ENCODE measurements at places on chromosomes 7 and 10.

DNA sequence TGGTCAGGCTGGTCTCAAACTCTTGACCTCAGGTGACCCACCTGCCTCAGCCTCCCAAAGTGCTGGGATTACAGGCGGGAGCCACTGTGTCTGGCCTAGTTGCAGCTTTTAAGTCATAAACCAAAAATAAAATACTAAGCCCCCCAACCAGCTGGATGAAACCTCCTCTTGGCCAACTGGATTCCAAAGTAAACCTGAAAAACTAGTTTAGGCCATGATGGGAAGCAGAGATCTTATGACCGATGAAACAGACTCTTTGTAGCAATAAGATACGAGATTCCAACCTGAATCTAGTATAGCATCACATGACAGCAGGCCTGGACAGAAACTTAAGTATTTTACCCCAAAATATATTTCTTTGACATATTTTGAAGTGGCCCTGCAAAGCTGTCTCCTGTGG, 9.1 kb upstream of the MCM10 start:
- no peak for DNase-seq

DNA sequence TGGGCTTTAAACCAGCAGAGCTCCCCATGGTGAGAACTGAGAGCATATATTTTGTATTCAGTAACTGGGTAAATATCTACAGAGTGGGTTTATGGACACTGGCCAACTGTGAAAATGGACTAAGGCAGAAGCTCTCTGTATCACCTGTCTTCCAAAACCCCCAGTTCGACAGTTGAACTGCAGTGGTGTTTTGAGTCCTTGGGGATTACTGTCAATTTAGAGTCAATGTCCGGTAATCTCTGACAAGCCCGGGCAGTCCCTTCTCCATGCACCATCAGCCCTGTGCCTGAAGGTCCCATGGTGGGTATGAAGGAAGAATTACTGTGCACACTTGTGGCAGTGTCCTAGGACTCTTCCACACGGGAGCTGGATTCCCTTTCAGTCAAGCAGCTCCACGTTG, 235.0 kb downstream of the CCSER2 start:
- no peak for DNase-seq

DNA sequence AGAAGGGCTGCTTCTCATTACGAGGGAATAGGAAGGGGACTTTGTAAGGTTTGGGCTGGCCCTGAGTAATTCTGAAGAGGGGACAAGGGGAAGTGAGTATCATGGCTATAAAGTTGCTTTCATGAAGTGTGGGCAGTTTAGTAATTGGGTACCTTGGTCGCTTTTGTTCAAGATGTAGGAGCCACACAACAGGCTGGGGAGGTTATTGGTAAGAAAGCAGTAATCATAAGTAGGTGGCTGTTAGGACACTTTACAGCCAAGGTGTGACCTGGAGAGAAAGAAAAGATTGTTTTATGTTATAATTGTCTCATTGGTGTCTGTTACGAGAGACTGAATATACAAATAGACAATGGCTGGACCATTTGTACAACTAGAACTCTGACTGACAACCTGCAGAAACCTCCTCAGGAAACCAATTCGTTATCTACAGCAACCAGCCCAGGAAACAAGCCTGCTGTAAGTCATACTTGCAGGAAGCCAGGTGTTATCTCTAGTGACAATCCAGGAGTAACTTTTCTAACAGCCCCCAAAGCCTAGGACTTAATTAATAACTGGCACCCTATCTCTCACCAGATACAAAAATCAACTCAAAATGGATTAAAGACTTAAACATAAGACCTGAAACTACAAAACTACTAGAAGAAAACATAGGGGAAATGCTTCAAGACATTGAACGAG, 5.0 kb upstream of the CCM2 start:
- DNase-seq = no peak

DNA sequence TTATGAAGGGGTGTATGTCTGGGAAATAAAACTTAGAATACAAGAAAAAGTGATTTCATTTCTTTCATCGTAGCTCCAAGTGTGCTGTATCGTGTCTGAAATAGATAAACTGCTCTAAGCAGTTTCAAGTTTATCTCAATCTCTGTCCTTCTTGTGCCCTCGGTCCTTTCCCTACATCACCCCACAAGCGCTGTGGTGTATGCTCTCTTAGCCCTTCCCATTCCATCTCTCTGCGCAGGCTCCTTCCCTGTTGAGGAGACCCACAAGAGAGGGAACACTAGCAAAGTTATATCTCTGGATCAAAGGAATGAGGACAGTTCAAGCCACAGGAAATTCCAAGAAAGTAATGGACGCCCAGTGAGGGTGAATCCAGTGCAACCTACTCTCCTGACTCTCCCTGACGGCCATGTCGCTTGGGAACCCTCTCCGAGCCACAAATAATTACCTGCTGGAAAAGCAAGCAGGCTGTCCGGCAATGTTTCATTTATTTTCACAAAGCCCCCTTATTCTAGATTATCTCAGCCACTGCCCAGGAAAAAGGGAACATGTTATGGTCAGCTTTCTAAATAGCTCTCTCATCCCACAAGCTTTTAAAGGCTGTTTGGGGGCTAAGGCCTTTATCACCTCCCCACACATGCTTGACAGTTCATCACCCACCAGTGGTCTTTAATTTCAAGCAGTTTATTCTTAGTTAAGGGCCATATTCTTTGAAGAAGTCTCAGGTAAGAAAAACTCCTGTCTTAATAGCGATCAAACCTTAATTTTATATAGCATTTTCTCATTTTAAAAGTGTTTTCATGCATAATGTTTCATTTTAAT, 34.8 kb downstream of the LRRC4 start:
- no peak for DNase-seq

GRCh38 chr10:106863549-106863948, 301.0 kb downstream of the SORCS1 start:
- no peak for DNase-seq

DNA sequence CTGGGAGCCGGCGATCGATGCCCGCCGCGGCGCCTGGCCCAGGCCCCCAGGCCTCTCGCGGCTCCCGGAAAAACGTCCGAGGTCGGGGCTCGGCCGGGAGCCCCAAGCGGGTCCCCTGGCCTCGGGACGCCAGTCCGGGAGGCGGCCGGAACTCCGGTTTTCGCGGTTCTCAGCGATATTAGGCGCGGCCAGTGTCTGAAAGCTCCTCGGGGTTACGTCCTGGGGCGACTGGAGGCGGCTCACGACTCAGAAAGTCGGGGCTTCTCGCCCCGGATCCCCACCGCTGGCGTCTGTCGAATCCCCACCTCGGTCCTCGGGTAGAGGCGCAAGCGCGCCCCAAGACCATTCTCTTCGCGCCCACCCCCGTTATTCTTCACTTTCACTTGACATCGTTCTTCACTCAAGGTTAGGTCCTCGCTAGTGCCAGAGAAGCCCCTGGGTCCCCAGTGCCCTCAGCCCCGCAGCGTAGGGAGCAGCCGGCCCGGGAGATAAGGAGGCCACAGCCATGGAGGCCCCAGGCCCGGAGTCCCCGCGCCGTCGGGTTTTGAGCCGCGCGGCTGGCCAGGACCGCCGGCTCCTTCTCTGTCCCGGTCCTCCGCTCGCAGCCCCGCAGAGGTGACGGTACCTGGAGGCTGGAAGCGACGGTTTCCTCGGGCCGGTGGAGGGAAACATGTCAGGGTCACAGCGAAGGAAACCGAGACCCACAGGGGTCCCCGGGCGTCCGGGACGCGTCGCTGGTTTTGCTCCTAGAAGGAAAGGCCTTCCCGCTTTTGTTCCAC, 35.2 kb upstream of the EBLN1 start:
- no peak for DNase-seq

GRCh38 chr7:143898810-143899209, 3.2 kb downstream of the TCAF1 start:
- no peak for DNase-seq

- DNase-seq = no peak
Observed at GRCh38 chr7:148419856-148420832, 170.4 kb upstream of the C7orf33 start.

DNA sequence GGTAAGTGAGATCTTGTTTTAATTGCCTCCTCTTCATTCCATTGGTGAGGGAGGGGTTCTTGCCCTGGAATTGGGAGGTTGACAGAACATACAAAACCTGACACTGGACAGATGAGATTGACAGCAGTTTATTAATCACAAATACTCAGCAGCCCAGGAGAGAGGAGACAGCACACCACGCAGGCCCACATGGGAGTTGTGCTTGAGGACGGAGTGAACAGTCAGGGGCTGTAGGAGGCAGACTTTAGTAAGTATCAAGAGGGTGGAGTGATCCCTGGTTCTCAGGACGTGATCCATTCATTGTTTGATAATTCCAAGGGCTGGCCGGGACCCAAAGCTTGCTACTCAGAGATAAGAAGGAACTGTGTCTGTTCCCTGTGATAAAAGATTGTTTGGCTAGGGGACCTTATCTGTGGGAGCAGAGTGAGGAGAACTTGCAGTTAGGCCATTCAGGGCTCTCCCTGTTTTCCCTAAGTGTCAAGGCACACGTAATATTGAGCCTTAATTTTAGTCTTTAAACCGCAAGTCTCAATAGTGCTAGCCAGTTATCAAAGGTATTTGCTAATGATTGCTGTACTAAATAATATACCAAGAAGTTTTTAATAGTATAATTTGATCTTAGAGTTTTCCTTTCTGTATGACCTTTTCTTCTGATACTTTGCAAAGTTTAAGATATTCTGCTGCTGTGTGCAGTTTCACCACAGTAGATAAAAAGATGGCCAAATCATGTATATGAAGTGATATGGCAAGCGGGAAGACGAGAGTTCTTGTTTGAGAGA, 14.5 kb downstream of the CAPZA2 start:
- DNase-seq = no peak

DNA sequence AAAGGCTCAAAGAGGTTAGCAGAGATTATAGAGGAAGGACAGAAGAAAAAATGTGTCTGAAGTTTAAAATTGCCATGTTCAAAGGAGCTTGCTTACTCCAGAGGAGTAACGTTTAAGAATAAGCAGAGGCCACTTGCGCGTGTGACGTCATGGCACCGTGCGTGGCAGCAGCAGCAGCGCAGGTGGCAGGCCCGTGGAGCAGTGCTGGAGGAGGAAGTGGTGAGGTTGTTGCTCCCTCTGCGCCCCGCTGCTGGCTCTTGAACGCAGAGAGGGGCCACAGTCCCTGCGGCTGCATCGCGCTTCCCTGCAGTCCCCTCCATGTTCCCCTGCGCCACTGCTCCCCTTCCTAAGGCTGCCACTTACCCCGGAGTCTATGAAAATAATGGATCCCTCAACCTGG, 37.5 kb downstream of the GDI2 start:
- no peak for DNase-seq

DNA sequence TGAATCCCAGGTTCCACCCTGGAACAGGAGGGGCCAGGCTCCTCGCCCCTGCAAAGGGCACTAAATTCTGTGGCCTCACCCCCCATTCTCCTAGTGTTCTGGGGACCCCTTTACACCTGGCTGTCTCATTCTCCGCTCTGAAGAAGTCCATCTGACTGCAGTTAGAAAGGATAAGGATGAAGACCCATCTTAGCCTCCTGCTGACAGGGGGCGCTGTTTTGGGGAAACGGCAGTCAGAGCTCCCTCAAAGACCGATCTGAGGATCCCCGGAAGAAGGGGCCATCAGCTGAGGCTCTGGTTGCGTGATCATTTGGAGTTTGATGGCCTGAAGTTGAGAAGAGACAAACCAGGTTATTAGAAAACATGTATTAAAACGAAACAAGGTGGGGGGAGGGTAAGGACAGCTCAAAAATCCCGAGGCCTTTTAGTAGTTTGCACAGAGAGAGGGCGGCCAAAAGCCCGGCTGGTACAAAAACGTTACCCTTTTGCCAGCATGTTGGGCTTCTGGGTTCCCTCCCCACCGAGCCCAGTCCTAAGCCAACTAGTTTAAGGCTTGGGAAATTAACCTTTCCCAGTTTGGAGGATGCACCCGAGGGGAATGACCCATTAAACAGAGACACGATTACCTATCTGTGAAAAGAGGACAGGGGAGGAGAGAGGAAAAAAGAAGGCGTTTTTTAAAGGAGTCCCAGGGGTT, 102.8 kb downstream of the CHN2 start:
- DNase-seq = no peak

DNA sequence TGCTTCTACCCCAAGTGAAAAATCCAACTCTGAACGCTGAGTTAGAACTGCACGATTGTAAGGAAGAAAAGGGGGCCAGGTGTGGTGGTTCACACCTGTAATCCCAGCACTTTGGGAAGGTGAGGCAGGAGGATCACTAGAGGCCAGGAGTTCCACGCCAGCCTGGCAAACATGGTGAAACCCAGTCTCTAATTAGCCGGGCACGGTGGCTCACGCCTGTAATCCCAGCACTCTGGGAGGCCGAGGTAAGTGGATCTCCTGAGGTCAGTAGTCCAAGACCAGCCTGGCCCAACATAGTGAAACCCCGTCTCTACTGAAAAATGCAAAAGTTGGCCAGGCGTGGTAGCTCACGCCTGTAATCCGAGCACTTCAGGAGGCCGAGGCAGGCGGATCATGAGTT, 9.0 kb downstream of the GUSB start:
- no peak for DNase-seq

- DNase-seq = peak; percentile 59
Observed at GRCh38 chr7:31633894-31634494, 53.0 kb upstream of the PPP1R17 start.

- DNase-seq = no peak
Observed at GRCh38 chr10:62024026-62024701, 122.7 kb downstream of the ARID5B start.

GRCh38 chr10:128995676-128996075, 471.4 kb upstream of the MGMT start:
- no peak for DNase-seq

GRCh38 chr7:128166603-128167041, 74.5 kb upstream of the LEP start:
- no peak for DNase-seq

DNA sequence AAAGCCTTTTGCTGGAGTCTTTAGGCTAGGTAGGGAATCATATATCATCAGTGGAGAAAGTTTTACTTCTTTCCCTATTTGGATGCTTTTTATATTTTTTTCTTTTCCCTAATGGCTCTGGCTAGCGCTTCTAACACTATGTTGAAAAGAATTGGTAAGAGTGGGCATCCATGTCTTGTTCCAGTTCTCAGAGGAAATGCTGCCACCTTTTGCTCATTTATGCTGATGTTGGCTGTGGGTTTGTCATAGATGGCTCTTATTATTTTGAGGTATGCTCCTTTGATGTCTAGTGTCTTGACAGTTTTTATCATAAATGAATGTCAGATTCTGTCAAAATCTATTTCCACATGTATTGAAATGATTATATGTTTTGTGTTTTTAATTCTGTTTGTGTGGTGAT, 1544.1 kb downstream of the REEP3 start:
- DNase-seq = no peak

DNA sequence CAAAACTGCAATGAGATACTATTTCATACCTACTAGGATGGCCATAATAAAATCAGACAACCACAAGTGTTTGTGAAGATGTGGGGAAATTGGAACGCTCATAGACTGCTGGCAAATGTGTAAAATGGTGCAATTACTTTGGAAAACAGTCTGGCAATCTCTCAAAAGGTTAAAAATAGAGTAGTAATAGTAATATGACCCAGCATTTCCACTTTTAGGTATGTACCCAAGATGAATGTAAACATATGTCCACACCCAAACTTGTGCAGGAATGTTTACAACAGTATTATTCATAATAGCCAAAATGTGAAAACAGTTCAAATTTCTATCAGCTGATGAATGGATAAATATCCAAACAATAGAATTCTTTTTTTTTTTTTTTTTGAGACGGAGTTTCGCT, 731.6 kb upstream of the ANKRD30A start:
- DNase-seq = no peak

GRCh38 chr7:130890176-130891020, 156.4 kb upstream of the KLF14 start:
- DNase-seq = no peak

GRCh38 chr7:30995536-30995935, 31.8 kb downstream of the GHRHR start:
- no peak for DNase-seq

GRCh38 chr10:35074266-35074665, 15.9 kb downstream of the CUL2 start:
- DNase-seq = no peak
